ENCODE measurements at places on chromosomes 5 and 9.

DNA sequence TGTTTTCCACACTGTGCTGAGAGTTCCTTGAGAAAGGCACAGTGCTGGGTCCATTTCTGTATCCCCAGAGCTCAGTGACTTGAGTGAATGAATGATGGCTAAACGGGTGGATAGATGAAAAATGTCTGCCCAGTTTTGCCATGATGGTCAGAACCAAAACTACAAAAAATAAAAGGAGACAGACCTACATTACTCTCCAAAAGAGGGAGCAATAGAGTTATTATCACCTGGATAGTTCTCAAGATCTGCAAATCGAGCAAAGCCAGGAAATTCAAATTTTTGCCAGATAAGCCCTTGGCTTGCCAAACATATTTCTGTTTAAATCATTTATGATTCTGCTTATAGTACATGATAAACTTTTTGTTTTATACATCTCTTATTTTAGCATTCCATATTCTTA lies 214.2 kb upstream of the ZNF462 start:
- DNase-seq, result no peak

GRCh38 chr5:125559296-125559695 lies 812.9 kb upstream of the ZNF608 start:
- no peak for DNase-seq

GRCh38 chr5:74059706-74060105 lies 433.7 kb downstream of the ARHGEF28 start:
- DNase-seq, result no peak

DNA sequence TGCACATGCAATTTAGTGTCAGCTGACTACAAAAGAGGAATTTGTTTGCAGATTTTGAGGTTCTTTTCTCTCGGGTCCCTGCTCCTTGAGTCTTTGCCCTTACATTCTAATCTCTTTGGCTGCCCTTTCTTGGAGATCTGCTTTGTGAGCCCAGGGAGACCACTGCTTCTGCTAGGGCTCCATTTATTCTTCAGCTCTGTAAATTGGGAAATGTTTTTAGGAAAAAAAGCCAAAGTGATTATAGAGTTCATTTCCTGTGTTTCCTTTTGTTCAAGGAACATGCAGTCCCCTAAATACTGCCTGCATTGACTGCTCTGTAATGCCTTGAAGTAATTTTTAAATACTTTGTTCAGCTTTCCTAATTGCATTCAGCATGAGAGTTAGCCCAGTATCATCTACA lies 197.4 kb downstream of the CSNK1G3 start:
- DNase-seq, result no peak

- DNase-seq, result no peak
Observed at GRCh38 chr5:127256886-127257597, 33.6 kb upstream of the MEGF10 start.

GRCh38 chr5:146060221-146060585 lies 45.2 kb downstream of the PLAC8L1 start:
- no peak for DNase-seq

GRCh38 chr9:126431077-126431742 lies 104.6 kb downstream of the MVB12B start:
- DNase-seq, result no peak

GRCh38 chr5:100970646-100971255 lies 67.7 kb upstream of the ST8SIA4 start:
- no peak for DNase-seq

- DNase-seq, result no peak
Observed at GRCh38 chr5:57595523-57595991, 112.9 kb upstream of the ACTBL2 start.

- no peak for DNase-seq
Observed at GRCh38 chr5:81601919-81602318, 149.0 kb downstream of the SSBP2 start.

- DNase-seq, result no peak
Observed at GRCh38 chr9:7367726-7368125, 431.9 kb downstream of the DMAC1 start.

- DNase-seq, result no peak
Observed at GRCh38 chr5:131751506-131751905, 45.3 kb downstream of the FNIP1 start.

DNA sequence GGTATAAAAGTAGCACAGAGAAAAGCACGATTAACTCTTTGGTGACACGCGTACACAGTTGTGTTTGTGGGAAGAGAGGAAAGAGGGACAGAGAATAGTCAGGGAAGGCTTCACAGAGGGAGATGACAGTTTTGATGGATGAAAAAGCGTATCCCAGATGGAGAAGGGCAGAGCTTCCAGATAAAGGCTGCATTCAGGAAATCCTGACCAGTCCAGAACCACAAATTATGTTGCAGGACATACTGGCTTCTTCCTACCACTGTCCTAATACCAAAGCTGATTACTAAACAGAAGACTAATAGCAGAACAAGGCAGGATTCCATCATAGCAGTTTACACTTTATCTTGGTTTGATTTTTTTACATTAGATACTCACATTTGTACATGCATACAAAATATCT lies 34.5 kb downstream of the SLC31A2 start:
- DNase-seq, result no peak

GRCh38 chr5:43316421-43316820 lies 3.2 kb upstream of the HMGCS1 start:
- DNase-seq, result no peak

- DNase-seq, result no peak
Observed at GRCh38 chr9:15936306-15936921, 383.6 kb downstream of the CCDC171 start.

GRCh38 chr5:79301046-79301712 lies 65.2 kb downstream of the JMY start:
- no peak for DNase-seq

- DNase-seq, result no peak
Observed at GRCh38 chr5:14143841-14144585, 871 bp downstream of the TRIO start.

DNA sequence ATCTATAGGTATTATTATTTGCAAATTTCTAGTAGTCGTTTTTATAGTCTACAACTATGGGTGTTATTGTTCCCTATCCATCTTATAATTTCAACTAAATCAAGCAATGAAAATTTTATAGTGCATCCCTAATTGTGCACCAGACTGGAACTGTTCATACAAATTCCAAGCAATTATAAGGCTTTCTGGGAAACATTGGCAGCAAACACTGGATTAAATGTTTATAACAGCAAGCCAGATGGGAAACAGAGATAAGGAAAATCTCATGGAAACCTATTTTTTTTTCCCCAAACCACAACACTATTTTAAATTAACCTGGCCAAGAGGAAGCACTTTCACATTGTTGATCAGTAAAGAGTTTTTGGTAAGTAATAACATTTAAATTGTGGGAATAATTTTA lies 524.3 kb downstream of the RASEF start:
- DNase-seq, result no peak

- DNase-seq, result no peak
Observed at GRCh38 chr9:1217076-1217475, 166.9 kb downstream of the DMRT2 start.

GRCh38 chr9:123309611-123310010 lies 41.2 kb upstream of the STRBP start:
- DNase-seq, result no peak

DNA sequence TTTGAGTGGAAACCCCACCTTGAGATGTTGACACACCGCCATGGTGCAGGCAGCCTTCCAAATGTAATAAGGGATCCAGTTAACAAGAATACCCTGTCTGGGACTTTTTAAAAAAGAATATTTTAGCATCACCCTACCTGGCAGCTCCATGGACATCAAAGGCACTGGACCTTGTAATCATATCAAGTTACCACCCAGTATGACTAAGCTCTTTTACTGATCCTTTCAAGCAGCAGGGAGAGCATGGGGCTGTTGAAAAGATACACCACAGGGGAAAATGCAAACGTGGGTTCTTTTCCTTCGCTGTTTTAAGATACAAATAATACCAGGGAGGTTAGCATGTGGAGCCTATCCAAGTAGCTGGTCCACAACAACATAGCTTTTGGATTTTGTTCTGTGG lies 211.2 kb downstream of the SAXO1 start:
- no peak for DNase-seq

GRCh38 chr5:133287500-133287899 lies 235.7 kb downstream of the HSPA4 start:
- DNase-seq, result no peak

GRCh38 chr5:134592141-134592746 lies 40.4 kb downstream of the SAR1B start:
- DNase-seq, result no peak

GRCh38 chr5:136094189-136094912 lies 38.3 kb upstream of the SMAD5 start:
- no peak for DNase-seq

- no peak for DNase-seq
Observed at GRCh38 chr5:88377240-88377639, 108.6 kb upstream of the TMEM161B start.

GRCh38 chr9:114157516-114158176 lies 2.3 kb downstream of the COL27A1 start:
- no peak for DNase-seq

- no peak for DNase-seq
Observed at GRCh38 chr9:5873439-5873838, 17.2 kb upstream of the MLANA start.

GRCh38 chr9:90129446-90129845 lies 513.2 kb downstream of the DIRAS2 start:
- no peak for DNase-seq

GRCh38 chr5:55868846-55869245 lies 17.7 kb downstream of the IL31RA start:
- peak; percentile 4 for DNase-seq

GRCh38 chr5:53262348-53262970 lies 152.9 kb upstream of the MOCS2 start:
- no peak for DNase-seq

GRCh38 chr9:21434202-21435014 lies 5.8 kb upstream of the IFNA1 start:
- no peak for DNase-seq

DNA sequence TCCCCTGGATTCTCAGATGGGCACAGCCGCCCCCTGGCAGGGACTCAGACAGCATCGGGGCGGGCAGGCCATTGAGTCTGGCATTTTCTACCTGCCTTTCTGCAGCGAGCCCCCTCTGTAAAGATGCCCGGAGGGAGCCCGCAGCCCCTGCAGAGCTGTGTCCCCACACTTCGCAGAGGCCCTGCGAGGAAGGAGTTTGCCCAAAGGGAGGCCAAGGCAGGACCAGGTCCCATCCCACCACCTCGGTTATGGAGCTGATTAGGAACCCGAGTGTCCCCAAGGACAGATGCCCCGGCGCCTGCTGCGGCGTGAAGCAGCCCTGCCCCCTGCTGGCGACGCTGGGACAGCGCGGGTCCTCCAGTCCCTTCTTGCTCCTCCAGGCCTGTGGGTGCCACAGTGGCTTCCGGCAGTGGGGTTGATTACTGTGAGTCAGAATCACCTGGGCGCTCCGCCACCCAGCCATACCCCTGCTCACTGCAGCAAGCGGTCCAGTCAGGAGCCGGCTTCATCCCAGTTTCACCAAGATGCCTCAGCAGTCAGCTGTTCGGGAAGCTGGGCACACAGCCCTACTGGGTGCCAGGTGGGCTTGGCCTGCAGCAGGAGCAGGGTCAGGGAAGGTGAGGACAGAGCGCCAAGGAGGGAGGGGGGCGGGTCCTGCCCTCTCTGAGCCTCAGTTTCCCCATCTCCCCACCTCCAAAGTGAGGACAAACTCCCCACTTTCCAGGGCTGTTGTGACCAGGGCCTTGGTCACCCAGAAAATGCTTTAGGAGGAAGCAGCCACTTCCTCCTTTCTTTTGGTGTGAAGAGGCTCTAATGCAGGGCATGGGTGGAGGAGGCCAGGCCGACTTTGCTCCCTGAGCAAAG lies 117.2 kb downstream of the RXRA start:
- peak; percentile 73 for DNase-seq

- DNase-seq, result no peak
Observed at GRCh38 chr9:134371731-134372130, 45.5 kb downstream of the RXRA start.

GRCh38 chr9:81649475-81650240 lies 39.7 kb downstream of the TLE1 start:
- no peak for DNase-seq

- DNase-seq, result no peak
Observed at GRCh38 chr5:148998174-148998797, 64.6 kb downstream of the SH3TC2 start.

- no peak for DNase-seq
Observed at GRCh38 chr5:59249160-59249559, 644.4 kb downstream of the PDE4D start.

DNA sequence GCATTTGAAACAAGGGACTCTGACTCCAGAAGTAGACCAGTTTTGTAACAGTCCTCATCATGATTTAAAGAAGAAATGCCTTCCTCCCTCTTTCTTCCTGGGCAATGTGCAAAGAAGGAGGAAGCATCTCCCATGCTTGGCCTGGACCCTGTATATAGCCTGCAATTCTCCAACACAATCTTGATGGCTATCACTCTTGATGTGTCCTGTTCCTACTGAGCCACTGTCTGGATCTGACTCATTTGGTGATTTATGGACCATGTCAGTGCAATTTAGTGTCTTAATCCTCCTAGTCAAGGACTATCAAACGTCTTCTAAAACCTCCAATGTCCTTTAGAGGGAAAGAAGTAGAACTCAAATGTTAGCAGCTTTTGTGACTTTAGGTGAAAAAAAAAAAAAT lies 697.3 kb downstream of the TLR4 start:
- DNase-seq, result no peak

- DNase-seq, result no peak
Observed at GRCh38 chr5:122500245-122501088, 188.4 kb downstream of the SNCAIP start.

Data from stimulated activated CD4-positive, alpha-beta T cell treated with anti-CD3 and anti-CD28 coated beads, Interleukin-1b, Interleukin-23, amount 100 ng/mL, for 1 hour (primary cell).